ENCODE measurements at places on chromosomes 7 and 10. TPM values are rescaled to one million over a fixed set of nuclear protein-coding genes. Genes with fewer than 3 reads are reported as not detected.

Gene PIK3AP1
- polyA plus RNA-seq, result 0.04 TPM

Gene OR6V1
- not detected for polyA plus RNA-seq

Gene RGS10
- 5.4 TPM for polyA plus RNA-seq

Gene AOAH
- not detected for polyA plus RNA-seq

Gene OLAH
- 0.13 TPM for polyA plus RNA-seq

Gene DCLRE1A
- 3.6 TPM for polyA plus RNA-seq

Gene NANOS1
- 0.29 TPM for polyA plus RNA-seq

Gene LMTK2
- 5.9 TPM for polyA plus RNA-seq

Gene TEX47
- polyA plus RNA-seq, result not detected

Gene ZP3
- polyA plus RNA-seq, result 3.0 TPM

Gene ACHE
- polyA plus RNA-seq, result 0.28 TPM

Gene CADPS2
- polyA plus RNA-seq, result 9.5 TPM

Gene ZNF398
- polyA plus RNA-seq, result 7.5 TPM

Gene ACSM6
- polyA plus RNA-seq, result not detected

Gene RGR
- not detected for polyA plus RNA-seq

Gene SPDYE9
- polyA plus RNA-seq, result not detected

Gene SFRP5
- not detected for polyA plus RNA-seq

Gene GBF1
- 20.3 TPM for polyA plus RNA-seq

Gene SMARCD3
- 8.5 TPM for polyA plus RNA-seq

Gene IFIT1
- polyA plus RNA-seq, result 0.51 TPM

Gene DDC
- not detected for polyA plus RNA-seq

Gene EBF3
- polyA plus RNA-seq, result 0.92 TPM

Gene PNPLA8
- polyA plus RNA-seq, result 4.2 TPM

Gene ANKRD61
- 0.18 TPM for polyA plus RNA-seq
